Activated CD4-positive, alpha-beta T cell treated with anti-CD3 and anti-CD28 coated beads, Interleukin-2, amount 50 U/mL, for 48 hours (primary cell): ENCODE measurements at places on chromosomes 13 and 19.
A peak's percentile ranks its signal among the peaks of the same experiment; 100 is the strongest.

- peak; percentile 24 for DNase-seq
Measured at GRCh38 chr19:34556488-34556887, 74.9 kb downstream of the WTIP start.

DNA sequence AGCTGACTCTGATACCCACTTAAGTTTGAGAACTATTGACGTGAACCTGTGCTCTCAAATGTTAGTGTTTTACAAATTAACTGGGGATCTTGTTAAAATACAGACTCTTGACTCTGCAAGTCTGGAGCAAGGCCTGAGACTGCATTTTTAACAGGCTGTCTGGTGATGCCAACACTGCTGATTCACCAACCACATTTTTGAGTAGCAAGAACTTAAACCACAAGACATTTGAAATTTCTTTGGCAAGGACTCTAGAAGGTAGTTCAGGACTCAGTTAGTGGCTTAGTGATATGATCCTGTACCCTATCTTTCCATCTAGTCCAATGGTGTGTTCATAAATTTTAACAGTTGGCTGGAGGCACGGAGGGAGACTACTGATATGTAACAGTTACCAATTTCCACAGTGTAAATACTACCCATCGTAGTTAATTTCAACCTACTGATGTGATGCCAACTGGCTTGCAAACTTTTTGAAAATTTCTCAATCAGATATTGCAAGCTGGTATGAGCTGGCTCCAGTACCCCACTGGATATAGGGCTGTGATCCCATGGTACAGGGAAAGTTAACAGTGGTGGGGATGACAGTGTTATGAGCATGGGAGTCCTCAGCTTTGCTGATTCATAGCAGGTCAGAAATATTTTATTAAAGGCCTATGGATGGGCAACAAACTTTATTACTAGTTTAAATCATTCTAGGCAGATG is 255.1 kb downstream of the TBC1D4 start:
- no peak for DNase-seq

- no peak for DNase-seq
Measured at GRCh38 chr13:38537051-38537450, 149.8 kb upstream of the FREM2 start.

- DNase-seq, result no peak
Measured at GRCh38 chr13:55230570-55230908, 1910.2 kb upstream of the PRR20A start.

GRCh38 chr13:51550151-51550550 is 34.1 kb upstream of the WDFY2 start:
- no peak for DNase-seq

DNA sequence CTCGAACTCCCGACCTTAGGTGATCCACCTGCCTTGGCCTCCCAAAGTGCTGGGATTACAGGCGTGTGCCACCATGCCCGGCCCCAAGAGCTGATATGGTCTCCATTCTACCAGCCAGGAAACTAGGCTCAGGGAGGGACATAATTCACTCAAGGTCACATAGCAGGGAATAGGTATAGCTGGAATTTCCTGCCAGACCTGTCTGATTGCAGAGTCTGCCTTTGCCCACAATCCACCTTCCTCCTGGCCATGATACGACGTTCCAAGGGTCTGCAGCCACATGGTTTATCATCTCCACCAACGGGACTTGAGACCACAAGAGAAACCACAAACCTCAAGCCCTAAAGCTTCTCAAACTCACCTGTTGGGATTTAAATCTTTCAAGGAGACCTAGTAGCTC is 32.0 kb downstream of the ZNRF4 start:
- DNase-seq, result no peak

GRCh38 chr19:5826531-5827341 is 12.8 kb downstream of the FUT6 start:
- peak; percentile 36 for DNase-seq

DNA sequence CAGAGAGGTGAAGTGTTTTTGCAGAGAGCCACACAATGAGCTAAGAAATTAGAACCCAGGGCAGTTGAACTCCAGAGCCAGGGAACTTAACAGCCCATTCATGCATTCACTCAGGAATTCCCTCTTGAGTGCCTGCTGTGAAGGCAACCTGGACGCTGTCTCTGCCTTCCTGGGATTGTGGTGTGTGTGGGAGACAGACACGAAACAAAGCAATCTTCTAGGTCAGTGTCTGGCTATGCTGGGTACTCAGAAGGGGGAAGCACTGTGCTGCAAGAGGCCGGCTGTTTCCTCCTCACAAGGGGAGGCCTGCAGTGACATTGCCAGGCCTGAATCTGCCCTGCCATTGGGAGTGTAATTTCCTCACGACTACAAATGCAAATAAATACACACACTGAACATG is 9.7 kb downstream of the BCKDHA start:
- no peak for DNase-seq

DNA sequence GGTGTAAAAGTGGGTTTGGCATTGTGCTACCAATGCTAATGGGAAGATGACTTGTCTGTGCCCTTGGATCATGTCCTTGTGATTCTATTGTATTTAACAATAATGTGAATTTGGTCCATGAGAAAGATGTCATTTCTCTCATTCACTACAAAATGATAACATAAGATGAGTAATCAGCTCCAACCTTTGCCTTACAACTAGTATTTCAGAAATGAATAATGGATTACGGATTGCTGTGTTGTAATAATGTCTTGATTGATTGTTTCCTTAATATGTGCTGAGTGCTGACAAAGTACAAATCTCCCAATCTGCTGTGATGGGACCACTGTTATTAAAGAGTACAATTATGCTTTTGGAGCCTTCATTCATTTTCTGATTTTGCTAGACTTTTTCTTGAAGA is 375.0 kb downstream of the PCDH9 start:
- no peak for DNase-seq

GRCh38 chr13:44818428-44818827 is 170.8 kb downstream of the NUFIP1 start:
- DNase-seq, result no peak

- no peak for DNase-seq
Measured at GRCh38 chr13:99965329-99966000, 6.1 kb downstream of the ZIC5 start.

DNA sequence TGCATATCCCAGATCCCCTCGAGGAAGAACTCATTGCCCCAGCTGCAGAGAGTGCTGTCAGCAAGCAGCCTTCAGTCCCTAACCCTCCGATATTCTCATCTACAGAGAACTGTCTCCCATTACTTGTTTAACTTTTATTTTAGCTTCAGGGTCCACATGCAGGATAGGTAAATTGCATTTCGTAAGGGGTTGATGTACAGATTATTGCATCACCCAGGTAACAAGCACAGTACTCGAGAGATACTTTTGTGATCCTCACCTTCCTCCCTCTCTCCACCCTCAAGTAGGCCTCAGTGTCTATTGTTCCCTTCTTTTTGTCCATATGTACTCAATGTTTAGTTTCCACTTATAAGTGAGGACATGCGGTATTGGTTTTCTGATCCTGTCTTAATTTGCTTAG is 171.5 kb upstream of the IRS2 start:
- DNase-seq, result no peak

DNA sequence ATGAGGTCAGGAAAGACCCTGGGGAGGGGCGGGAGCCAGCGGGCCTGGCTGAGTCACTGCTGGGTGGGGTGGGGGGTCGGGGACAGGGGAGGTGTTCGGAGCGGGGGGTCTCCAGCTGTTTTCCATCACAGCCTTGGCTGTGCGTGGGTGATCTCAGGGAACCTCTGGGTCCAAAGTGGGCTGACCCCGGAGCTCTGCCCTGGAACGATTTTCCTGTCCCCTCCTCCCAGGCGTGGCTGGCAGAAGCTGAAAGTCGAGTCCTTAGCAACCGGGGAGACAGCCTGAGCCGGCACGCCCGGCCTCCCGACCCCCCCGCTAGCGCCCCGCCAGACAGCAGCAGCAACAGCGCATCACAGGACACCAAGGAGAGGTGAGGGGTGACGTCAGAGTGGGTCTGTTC is 10.6 kb downstream of the TRIP10 start:
- DNase-seq, result no peak

GRCh38 chr13:33257841-33258807 is 27.4 kb downstream of the STARD13 start:
- no peak for DNase-seq
